ENCODE measurements at places on chromosomes 3 and 15.

- DNase-seq = no peak
Measured at GRCh38 chr3:126447456-126448106, 28.1 kb downstream of the ZXDC start.

GRCh38 chr15:94877833-94878232 lies 646.5 kb downstream of the MCTP2 start:
- DNase-seq = no peak

DNA sequence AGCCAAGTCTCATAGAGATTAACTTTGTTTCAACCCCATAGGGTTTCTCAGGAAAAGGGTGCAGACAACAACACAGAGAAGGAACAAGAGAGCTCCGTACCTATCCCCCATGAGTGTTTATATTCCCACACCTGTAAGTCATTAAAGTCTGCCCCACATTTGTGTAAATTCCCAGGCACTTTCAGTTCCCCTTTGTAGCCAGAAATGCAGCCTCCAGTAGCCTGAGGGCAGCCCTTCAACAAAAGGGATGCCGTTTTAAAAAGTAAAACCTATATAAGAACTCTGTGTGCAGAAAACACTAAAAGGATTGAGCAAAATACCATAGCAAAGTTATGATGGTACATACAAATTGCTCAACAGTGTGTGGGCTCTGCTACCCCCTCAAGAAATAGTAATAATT lies 59.7 kb upstream of the TMEM108 start:
- DNase-seq = no peak

DNA sequence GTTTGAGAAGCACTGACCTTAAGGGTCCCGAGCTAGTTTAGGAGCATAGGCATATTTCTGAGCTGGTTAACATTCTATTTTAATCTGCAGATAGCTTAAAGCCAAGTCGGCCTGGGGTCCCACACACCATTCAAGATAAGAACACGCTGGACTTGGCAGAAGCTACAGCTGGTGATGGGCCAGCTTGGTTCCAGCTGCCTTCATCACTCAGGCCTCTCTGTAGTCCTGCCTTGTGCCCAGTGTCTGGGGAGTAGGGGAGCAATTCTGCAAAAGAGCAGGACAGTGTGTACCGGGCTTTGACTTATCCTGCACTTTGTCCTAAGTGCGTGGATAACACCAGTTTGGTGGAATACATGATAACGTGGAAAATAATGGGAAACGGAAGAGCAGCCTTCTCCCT lies 164.5 kb downstream of the MEGF11 start:
- DNase-seq = no peak

DNA sequence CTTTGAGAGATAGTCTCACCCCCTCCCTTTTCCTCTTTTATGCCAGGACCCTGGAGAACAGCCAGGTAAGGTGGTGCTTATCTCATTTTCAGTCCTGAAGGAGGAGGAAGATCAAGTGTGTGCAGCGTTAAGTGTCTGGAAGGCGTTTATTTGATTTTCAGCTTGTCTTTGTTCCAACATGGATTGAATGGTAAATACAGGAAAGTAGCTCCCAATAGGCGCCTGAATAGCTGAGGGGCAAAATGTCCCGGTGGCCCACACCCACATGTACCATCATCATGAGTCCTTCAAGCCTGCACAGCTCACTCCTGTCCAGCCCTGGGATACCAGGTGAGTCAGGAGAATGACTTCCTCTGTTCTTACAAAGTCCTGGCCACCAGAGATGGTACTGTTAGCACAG lies 73.5 kb downstream of the CEMIP start:
- DNase-seq = peak; percentile 61

- DNase-seq = no peak
Measured at GRCh38 chr15:74895830-74896229, 6.0 kb downstream of the MPI start.

DNA sequence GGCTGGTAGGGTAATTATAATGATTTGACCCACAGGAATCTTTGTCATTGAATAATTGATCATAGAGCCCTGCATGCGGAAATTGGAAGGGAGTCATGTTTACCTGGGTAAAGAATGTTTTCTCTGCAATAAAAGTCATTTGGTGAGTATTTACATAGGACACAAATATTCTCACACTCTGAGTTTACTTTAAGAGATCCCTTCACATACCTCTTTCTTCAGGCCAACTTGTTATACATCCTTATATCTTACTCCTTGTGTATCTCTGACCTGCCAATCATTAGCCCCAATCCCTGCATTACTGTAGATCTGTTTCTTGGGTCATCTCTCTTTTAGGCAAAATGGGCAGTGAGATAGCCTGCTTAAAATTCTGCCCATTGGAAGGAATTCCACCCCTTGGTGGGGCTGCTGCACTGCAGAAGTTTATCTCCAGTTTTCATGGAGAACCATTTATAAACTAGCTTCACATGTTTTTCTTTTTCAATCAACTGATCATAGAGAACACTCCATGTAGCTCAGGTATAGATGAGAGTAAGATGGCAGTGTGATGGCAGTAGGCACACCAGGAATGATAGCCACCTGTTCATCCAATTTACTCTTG lies 46.2 kb downstream of the ILDR1 start:
- no peak for DNase-seq

GRCh38 chr15:64843991-64844390 lies 2.3 kb downstream of the PLEKHO2 start:
- no peak for DNase-seq

GRCh38 chr15:26049900-26050657 lies 187.0 kb upstream of the ATP10A start:
- DNase-seq = no peak

- DNase-seq = peak; percentile 13
Measured at GRCh38 chr3:186365202-186365974, 3.4 kb upstream of the DGKG start.

DNA sequence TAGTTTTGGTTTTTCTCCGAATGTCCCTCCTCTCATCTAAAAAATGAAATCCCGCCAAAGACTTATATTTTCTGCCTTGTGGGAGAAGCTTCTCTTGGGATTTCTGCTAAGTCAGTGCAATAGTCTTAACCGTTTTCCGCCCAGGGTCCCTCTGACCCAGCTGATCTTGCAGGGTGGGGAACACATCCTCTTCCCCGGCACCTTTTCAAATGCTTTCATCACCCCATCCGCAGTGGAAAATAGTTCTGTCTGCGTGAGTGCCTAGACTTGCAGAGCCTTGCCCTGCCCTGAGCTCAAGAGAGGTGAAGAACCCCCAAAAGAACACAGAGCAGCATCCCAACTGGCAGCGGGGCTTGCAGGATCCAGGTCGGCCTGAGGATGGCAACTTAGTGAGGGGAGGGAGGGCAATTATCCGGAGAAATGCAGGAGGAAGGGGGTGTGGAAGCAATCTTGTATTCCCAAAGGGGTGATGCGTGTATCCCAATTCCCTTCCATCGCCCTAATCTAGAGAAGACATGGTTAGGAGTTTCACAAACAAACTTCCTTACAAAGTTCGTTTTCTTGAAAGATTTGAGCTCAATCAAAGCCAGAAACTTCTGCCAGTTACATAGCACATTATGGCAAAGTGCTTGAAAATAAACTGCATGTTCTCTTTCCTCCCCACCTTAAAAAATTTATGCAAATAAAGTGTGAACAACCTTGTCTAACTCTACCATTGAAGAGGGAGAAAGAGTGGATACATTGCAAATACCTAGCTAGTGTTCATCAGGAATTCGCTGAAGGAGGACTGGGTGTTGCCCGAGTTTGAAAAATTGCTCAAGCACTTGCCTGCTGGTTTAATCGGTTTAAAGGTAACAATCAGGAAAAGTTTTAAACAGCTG lies 79.9 kb downstream of the NR2F2 start:
- no peak for DNase-seq

- peak; percentile 75 for DNase-seq
Measured at GRCh38 chr3:42880601-42881451, 5.1 kb upstream of the CYP8B1 start.

GRCh38 chr3:53804697-53805462 lies 41.3 kb downstream of the CHDH start:
- DNase-seq = peak; percentile 55

DNA sequence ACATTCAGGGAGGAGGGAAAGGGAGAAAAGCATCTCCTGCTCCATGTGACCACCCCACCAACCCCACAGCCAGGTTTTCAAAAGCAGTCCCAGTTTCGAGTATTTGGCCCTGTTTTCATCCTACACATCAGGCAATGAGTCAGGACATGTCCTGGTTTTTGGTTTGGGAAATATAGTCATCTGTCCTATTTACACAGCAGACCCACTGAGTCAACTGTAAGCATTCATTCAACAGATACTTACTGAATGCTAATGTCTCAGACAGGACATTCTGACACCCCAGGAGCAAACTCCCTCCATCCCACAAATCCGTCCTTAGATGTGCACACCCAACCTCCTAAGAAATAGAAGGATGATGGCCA lies 32.9 kb downstream of the IGDCC3 start:
- peak; percentile 60 for DNase-seq

DNA sequence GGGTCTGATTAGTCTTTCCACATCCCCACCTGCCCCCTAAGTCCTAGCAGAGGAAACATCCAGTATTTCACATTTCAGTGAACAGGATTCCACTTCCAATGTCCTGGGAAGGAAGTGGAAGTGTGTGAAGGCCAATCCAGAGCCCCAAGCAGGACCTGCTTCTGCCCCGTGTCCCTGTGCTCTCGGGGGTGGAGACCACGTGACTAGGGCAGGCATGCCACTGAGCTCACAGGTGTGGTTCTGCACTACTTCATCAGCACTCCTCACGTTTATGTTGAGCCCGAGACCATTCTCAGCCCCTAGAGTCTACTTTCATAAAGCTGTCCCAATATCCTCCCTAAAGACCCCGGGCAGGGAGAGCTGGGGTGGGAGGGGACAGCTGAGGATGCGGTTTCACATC lies 84.3 kb downstream of the RAB11A start:
- no peak for DNase-seq

DNA sequence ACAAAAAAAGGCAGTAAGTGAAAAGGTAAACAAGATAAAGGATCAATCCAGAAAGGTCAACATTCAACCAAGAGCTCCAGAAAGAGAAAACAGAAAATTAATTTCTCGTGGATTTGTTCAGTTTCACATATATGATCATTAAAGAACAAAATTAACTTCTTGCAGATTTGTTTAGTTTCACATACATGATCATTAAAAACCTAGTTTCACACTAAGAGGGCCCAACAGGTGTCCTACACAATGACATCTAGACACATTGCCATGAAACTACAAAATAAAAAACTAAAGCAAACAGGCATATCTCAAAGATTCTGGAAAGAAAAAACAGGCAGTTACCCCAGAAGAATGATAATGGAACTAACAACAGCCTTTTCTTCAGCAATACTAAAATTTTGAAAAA lies 22.1 kb downstream of the PHC3 start:
- DNase-seq = no peak

DNA sequence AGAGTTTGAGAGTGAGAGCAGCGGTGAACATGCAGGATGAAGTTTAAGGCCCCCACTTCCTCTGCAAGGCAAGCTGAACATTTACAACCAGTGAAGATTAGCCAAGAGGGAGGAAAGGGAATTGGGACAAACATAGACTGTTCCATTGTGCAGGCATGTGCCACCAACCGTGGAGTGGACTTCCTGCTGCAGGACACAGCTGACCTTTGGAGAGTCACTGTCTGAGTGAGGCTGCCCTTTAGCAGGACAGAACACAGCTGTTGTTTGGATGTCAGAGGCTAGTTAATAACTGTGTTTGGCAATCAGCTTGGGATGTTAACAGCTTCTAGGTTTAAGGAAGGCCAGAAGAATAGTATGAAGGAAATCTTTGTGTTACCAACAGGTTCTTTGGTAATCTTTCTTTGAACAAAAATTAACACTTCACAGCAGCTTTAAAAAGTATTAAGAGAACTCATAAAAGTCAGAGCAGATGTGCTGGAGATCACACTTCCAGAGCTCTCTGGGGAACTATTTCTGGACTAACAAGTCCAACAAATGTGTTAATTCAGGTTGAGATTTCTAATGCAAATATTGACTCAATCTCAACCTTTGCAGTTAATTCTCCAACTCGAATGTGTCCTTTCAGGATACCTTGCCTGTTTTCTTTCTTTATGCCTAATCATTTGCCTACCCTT lies 31.4 kb downstream of the CTDSPL start:
- DNase-seq = no peak

DNA sequence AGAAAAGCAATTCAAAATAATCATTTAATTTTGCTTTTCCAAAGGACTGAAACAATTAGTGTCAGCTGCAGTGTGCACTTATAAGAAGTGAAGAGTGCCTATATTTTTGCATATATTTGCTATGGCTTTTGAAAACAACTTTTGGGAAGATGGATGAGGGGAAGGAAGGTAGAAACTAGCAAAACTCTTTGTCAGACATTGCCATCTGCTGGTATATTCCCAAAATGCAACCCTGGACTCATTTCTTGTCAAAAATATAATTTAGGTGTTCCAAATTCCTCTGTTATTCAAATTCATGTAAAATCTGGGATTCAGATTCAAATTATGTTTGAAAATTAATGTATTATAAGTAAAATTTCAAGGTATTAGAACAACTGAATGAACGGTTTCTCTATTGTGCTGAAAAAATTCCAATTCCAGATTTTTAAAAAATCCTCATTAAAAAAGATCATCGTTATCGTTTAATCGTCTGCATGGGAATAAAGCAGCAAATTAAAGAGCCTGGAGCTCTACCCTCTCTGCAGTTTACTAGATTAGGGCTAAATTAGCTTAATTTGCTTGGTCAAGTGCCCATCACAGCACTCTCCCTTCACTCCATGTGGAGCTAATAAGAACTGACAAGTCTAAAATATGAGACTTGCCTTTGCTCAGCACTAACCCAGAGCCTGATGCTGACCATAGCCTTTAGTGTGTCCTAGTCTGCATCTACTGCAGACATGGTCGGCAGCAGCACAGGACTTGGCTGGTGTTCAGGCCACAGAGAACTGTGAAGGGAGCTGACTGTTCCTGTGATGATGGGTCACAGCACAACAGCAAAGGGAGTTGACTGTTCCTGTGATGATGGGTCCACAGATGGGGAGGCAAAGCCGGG lies 67.9 kb upstream of the MITF start:
- DNase-seq = peak; percentile 43

DNA sequence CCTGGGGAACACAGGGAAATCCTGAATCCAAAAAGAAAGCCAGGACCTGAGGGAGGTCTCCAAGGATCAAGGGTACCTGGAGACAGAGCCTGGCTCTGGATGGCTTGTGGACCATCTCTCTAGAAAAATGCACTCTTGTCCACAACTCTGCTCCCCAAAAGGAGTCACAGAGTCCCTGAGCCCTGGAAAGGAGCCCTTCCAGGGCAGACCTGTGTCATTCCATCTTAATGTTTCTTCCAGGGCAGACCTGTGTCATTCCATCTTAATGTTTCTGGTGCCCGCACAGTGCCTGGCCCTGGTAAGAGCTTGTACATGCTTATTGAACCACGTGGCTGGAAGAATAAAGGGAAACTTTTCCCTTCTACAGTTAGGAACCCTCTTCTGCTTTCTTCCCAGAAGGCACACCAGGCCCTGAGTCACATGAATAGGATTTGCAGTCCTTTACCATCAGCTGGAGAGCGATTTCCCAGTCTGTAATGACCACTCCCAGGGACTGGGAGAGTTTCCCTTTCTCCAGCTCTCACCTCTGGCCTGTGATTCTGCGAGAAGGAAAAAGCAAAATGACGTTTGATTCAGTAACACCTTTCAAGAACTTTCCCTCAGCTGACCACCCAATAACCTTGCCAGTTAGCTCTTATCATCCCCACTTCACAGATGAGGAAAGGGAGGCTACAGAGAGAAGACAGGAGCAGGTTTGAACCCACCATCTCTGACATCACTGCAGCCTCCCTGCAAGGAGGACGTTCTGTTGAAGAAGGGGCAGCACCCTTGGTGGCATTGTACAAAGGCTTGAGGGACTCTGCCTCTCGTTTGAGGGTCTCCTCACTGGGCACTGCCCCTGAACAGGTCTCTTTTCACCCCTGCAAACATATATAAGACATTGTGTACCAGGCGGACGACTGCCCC lies 35.8 kb upstream of the SLCO2A1 start:
- no peak for DNase-seq

GRCh38 chr3:129238945-129239705 lies 10.3 kb upstream of the COPG1 start:
- no peak for DNase-seq

Data from RWPE1 (cell line).